ENCODE measurements at places on chromosomes 1 and 21.

GRCh38 chr1:163315773-163316374 is 5.9 kb upstream of the NUF2 start:
- peak; percentile 46 for DNase-seq

DNA sequence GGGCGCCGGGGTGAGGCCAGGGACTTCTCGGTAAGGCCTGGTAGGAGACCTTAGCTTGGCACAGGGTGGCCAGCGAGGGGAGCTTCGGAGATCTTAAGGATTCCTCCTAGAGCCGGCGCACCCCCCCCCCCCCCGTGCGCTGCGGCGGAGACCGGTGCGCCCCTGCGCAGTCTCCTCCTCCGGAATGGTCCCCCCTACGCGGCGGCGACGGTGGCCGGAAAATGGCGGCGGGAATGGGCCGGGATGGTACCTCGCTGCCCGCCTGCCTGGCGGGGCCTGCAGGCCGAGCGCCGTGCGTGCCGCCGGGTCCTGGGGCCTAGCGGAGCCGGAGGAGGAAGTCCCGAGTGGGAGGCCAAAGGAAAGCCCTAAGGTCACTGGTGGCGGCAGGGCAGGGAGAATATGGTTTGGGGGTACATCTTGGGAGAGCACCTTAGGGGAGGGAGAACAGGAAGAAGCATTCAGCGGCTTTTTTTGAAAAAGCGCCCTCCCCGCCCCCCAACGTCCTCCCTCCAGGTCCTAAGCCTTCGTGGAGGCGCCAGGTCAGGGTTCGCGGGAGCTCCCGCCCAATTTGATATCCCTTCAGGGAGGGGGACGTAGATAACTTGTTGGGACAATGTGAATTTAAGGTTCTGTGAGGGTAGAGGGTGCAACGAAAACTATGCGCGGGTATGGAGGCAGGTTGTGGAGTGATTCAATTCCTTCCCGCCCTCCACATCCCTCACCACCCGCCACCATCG is 429 bp downstream of the SRRM1 start:
- DNase-seq = no peak

GRCh38 chr1:63810936-63811469 is 37.2 kb downstream of the ROR1 start:
- no peak for DNase-seq

DNA sequence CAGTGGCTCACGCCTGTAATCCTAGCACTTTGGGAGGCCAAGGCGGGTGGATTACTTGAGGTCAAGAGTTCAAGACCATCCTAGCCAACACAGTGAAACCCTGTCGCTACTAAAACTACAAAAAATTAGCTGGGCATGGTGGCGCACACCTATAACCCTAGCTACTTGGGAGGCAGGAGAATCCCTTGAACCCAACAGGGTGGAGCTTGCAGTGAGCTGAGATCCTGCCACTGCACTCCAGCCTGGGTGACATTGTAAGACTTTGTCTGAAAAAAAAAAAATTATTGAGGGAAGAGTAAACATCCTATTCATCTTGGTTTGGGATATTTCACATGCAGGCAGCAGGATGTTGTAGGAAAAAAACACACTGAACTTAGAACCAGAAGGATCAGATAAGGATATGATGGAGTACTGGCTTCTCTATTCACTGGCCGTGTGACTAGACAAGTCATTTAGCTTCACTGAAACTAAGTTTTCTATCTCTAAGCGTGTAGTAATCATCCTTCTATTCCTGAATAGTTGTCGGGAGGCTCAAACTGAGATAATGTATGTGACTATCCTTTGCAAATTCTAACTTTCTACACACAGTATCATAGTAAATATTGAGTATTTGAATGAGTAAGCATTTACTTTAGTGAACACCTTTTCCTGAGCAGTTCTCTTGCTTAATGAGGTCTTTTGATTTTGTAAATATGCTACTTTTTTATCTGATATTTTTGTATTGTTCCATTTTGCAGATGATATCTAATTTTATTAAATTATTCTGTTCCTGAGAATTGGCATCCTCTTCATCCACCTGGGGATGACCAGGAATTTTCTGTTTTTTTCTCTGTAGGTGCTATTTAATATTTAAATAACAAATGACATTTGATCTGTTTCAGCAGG is 18.2 kb downstream of the CAP1 start:
- DNase-seq = peak; percentile 33

Data from bronchial epithelial cell (primary cell).